ENCODE measurements at places on chromosomes 1 and 21.

DNA sequence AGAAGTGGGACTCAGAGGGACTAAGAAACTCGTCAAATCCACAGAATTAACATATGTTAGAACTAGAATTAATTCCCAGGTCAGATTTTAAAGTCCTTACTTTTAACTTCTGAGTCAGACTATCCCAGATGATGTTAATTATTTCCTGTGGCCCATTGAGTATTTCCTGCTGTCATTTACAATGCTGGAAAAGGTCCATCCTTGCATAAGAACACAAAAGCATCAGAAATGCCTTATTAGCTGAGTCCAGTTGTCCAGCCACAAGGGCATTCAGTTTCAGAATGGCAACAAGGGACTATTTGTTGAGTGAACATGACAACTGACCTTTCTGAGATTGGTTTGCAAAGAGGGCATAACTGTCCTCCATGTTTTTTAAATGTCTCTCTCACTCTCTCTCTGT is 16.5 kb upstream of the HIVEP3 start:
- no peak for DNase-seq

DNA sequence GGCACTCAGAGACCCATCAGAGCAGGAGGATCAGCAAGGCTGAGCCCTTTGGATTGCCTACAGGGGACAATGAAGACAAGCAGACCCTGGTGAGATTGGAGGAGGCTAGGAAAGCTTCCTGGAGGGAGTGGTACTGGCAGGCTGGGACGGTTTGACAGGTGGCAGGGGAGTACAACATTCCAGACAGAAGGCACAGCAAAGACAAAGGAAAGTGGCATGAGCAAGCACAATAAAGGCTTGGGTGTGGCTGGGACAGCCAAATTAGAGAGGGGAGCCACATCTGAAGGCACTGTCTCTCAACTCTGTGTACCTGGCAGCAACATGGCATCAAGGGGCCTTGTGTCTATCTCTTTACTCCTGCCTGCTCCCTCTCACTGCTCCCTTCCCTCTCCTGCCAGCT is 38.2 kb downstream of the DMAP1 start:
- DNase-seq: no peak

DNA sequence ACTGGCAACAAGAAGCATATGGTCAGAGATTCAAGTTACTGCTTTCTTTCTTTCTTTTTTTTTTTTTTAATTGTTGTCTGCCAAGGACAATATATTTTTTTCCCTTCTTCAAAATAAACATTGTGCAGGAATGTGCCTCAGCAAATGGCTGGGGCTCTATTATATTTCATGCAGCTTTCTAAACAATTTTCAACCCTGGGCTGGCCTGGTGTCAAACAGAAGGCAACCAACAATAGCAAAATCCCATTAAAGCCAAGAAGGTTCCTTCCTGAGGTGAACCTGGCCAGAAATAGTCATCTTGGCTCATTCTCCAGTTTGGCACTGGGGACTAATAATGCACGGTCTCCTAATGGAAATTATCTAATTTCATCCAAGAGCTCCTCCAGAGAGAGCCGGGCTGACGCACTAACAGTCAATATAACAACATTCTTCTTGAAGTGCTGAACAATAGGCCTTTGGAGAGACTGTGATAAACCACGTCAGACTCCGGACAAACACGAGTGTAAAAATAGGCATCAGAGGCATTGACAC is 35.7 kb upstream of the HLX start:
- DNase-seq: no peak

- no peak for DNase-seq
Measured at GRCh38 chr21:33133892-33134291, 64.0 kb downstream of the OLIG1 start.

DNA sequence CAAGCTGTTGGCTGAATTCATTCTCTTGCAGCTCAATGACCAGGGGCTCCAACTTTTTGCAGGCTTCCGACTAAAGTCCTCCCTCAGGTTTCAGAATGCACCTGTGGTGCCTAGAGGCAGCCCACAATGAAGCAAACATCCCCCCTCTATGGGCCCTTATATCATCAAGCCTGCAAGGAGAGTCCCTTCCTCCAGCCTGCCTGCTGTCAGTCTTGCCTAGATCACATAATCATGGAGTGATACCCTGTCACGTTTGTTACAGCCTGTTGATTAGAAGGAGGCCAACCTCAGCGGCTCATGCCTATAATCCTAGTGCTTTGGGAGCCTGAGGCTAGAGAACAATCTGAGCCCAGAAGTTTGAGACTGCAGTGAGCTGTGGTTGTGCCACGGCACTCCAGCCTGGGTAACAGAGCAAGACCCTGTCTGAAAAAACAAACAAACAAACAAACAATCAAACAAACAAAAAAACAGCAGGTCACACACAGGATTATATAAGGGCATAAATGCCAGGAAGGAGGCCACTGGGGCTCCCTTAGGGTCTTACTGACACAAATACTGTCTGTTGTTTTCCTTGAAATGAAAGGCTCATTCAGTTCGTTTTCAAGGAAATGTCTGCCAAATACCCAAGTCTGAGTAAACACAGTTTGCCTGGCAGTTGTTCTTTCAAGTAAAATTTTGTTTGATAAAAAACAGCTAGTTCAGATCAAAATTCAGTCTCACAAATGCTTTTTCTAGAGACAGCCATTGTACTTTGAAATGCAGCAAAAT is 4.7 kb upstream of the SPRR3 start:
- DNase-seq: no peak

GRCh38 chr1:224732377-224733026 is 116.4 kb downstream of the CNIH3 start:
- no peak for DNase-seq

DNA sequence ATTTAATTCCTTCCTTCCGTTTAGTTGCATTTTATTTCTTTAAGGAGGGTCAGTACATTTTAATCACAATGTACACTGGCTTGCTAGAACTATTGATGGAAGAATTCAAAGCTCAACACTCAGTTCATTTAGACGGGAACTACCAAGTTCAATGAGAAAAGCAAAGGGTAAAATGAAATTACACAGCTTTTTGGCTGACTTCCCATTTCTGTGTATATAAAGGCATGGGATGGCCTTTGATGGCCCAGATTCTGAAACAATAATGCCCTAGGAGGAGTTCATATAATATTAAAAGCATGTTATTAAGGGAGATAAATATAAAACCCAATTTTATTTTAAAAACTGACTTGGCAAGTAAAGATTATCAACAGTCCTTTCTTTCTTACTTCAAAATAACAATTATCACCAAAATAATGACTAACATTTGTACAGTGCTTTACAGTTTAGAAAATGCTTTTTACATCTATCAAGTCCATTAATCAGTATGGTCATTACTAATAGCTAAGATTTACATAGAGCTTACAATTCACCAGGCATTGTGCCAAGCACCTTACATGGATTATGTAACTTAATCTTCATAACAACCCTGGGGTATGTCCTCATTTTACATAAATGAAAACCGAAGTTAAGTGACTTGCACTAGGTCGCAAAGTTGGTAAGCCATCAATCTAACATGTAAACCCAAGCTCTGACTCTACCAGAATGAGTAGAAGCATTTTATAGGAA is 402.4 kb downstream of the OMA1 start:
- DNase-seq: no peak

GRCh38 chr21:33039536-33039935 is 13.8 kb downstream of the OLIG2 start:
- no peak for DNase-seq

DNA sequence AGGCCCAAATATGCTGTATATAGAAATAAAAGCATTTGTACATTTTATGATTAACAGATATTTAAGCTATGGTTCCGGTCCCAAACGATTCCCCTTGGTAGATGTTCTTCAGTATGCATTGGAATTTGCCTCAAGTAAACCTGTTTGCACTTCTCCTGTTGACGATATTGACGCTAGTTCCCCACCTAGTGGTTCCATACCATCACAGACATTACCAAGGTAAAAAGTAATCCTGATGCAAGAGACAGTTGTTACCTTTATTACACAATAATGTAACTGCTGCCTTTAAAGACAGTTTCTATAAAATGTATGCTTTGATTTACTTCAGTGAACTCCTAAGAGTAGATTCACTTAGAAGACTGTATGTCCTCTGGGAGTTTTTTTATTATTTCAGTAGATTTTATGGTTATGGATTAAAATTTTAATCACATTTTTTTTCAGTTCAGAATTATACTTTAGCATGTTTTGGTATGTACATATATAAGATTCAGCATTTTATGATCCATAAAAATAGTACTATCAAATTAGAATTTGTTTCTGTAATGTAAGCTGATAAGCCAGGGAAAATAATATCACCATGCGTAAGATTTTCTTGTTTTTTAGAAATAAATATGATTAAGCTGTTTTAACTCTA is 96.5 kb downstream of the USP25 start:
- no peak for DNase-seq

DNA sequence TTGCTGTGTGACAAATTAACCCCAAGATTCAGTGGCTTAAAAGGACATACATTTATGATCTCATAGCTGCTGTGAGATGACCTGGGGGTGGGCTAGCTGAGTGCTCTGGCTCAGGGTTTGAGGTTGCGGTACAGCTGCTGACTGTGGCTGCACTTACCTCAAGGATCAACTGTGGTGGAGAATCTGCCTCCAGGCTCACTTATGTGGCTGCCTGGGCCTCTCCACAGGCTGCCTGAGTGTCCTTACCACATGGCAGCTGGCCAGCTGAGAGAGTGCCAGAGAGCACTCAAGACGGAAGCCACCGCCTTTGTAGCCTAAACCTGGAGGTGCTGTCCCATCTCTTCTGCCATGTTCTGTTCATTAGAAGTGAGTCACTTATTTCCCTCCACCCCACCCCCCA is 5.7 kb downstream of the LRRC71 start:
- no peak for DNase-seq

DNA sequence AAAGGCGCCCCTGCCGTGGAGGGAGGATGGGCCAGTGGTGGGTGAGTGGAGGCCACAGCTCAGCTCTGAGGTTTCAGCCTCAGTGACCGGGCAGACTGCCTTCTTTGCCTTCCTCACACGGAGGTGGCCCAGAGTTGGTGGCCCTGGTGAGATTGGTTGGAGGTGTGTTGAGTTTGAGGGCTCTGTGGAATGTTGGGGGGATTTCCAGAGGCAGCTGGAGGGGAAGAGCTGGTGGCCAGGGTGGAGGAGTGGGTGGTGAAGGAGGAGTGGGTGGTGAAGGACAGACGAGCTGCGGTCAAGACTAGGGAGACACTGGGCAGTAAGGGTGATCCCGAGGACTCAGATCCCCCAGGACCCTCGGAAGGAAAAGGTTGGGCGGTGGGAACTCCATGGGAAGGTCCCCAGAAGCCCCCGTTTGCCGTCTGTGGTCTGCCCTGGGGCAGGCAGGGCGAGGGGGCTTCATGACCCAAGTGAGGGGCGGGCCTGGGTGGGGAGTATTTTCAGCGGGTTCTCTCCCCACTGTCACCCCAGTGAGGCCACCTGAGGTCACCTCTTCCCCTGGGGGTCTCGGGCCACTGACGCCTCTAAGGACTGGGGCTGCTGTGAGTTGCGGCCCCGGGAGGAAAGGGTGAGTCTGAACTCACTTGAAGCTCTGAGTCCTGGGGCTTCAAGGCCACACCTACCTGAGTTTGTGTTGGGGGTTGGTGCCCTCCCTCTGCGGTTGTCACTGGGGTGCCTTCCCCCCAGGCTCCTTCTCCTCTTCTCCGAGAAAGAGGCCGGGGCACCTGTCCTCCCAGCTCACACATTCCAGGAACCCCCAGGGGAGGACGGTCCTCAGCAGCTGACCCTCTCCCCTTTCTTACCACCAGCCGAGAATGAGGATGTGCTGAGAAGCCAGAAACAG is 22.7 kb upstream of the PIK3CD start:
- no peak for DNase-seq

DNA sequence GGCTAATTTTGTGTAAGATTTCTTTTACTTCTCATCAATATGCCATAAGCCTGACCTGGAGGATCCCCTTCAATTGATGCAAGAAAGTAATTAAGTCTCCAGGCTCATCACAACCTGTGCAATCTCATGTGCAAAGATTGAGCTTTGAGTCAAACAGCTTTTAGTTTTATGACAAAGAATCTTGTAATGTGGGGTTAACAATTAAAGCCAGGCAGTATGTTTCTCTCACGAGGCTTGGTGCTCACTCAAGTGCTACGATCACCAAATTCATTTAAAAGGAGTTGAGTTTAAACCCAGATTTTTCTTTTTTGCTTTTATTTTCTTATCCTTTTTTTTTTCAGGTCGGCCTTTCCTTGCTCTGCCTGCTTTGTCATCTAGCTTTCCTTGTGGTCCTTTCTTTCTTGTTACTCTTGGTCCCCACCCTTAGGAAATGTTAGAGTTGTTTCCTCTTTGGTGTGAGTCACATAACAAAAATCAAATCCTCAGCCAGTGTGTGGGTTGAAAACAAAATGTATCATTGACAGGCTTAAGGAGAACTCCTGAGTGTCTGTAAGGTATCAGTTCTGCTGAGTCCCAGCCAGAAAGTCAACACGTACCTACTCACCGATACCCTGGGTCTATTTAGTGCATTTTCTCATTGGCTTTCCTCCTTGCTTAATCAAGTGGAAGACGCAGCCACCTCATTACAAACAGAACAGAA is 1037.2 kb downstream of the ADGRL2 start:
- peak; percentile 4 for DNase-seq

DNA sequence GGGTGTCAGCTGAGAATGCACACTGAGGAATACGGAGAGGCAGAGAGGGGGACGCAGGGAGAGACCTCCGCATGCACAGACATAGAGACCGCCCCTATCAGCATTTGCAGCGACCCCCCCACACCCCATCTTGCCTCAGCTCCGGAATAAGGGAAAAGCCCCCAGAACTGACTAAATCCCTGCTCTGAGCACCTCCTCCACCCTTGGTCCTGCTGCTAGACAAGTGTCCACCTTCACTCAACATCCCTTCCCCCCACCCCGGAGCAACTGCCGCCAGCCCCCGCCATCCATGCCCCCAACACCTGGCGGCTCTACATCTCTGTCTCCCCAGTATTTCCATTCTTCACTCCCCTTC is 769 bp downstream of the SV2A start:
- no peak for DNase-seq

- DNase-seq: no peak
Measured at GRCh38 chr1:76231320-76231719, 156.8 kb downstream of the ST6GALNAC3 start.

DNA sequence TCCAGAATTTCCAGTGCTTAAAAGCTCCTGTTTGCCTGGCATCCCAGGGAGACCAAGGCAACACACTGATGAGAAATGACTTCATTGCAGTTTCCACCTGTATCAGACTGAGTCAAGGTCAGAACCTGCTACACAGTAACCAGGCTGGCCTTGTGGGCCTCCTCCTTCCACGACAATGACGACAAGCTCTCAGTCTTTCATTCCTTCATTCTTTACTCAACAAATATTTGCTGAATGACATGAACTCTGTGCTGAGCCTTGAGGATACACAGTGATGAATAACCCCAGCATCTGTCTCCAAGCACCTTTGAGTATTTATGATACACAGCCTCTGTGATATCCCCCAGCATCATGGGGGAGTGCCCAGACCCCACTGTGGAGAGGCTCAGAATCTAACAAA is 8.9 kb upstream of the LCE5A start:
- no peak for DNase-seq

GRCh38 chr1:109740615-109741373 is at the start of gene GSTM3:
Gene GSTM3, minus strand, starts transcription at chr1:109741038. Its CDS starts 751 bp downstream, at chr1:109740287.
- no peak for DNase-seq

DNA sequence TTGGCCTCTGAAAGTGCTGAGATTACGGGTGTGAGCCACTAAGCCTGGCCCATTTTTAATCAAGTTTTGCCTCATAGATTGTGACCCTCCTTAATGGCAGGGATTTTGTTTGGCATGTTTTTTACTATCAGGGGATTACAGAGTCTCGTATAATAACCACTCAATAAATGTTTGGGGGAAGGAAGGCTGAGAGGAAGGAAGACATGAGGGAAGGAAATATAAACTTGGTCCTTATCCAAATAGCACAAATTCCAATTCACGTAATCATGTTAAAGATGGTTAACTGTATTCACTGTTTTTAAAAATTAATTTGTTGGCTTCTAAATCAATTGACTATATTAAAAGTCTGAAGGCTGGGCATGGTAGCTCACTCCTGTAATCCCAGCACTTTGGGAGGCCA is 30.9 kb upstream of the SERTAD4 start:
- no peak for DNase-seq

All from amniotic stem cell (primary cell).